Activated T-helper 1 cell treated with anti-CD3 and anti-CD28 coated beads, Interleukin-12 subunit alpha, Interleukin-12 subunit beta, Interleukin-2, Interleukin-4 antibody, amounts not matched to agents 30 ng/mL and 10 ng/mL and 1 ng/mL, durations not matched to agents 14 hours and 24 hours and 36 hours (primary cell): ENCODE measurements at places on chromosomes 5 and 9.

- no peak for DNase-seq
Observed at GRCh38 chr5:168612123-168612522, 33.0 kb upstream of the PANK3 start.

- DNase-seq: no peak
Observed at GRCh38 chr9:35960039-35960655, 2.2 kb upstream of the OR2S2 start.

GRCh38 chr9:34001298-34001697 lies 47.4 kb downstream of the UBAP2 start:
- no peak for DNase-seq

- no peak for DNase-seq
Observed at GRCh38 chr5:108615216-108615615, 132.5 kb upstream of the FER start.

DNA sequence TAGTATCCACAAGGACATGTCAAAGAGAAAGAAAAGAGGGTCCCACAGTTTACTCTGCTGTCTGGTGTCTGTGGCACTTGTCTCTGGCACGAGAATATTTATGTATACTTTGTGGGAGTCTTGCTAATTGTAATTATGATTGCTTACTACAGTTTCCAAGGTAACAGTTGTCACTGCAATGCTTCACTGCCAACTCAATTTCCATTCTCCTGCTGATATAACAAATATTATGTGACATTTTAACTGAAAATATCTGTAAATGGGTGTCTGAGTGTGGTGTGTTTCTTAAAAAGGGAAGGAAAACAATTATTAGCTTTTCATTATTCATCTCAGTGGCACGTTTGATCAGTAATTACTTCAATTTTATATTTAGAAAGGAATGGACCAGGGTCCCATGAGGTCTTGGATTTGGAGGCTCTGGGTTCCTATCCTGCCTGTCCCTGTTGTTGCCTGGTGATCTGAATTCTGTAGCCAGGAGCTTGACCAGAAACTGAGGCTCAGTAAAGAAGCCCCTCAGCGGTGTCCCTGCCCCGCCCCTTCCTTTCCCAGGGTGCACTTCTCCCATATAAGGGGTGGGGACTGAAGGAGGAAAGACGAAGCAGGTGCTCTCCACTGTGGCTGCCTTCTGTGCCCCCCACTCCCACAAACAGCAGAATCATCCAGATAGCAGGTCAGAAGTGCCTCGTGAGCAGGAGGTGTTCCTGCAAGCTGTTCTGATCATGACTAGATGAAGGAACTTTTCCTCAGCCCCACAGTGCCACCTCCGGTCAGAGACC lies 137.3 kb upstream of the KIF2A start:
- DNase-seq: no peak

DNA sequence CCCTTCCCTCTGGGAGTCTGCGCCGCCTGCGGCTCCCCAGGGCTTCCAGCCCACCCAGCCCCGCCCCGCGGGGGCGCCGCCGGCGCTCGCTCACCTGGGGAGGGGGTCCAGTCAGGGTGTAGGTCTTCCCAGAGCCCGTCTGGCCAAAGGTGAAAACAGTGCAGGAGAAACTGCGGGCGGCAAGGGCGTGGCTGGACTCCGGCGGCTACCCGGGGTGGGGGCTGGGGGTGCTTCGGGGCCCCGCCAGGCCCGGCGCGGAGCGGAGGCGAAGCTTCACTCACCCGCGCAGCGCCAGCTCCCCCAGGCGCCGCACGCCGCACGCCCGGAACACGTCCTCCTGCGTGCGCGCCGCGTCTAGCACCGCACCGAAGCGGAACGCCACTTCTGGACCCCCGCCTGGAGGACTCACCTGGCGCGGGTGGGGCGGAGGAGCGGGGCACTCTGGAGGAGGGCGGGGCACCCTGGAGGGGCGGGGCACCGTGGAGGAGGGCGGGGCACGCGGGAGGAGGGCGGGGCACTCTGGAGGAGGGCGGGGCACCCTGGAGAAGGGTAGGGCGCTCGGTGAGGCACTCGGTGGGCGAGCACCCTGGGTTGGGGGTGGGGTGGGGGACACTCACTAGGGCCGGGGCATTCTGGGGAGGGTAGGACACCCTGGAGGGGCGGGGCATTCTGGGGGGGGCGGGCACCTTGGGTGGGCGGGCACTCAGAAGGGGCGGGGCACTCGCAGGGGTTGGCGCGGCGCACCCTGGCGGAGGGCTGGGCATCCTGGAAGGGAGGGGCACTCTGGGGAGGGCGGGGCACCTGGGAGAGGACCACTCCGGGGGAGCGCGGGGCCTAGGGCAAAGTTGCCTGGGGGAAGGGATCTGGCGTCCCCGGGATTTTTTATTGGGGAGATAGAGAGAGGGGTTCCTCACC lies 814 bp downstream of the KIF12 start:
- no peak for DNase-seq

- DNase-seq: no peak
Observed at GRCh38 chr5:151799407-151799806, 27.7 kb downstream of the G3BP1 start.

- DNase-seq: no peak
Observed at GRCh38 chr9:90960941-90961340, 159.3 kb downstream of the SYK start.

DNA sequence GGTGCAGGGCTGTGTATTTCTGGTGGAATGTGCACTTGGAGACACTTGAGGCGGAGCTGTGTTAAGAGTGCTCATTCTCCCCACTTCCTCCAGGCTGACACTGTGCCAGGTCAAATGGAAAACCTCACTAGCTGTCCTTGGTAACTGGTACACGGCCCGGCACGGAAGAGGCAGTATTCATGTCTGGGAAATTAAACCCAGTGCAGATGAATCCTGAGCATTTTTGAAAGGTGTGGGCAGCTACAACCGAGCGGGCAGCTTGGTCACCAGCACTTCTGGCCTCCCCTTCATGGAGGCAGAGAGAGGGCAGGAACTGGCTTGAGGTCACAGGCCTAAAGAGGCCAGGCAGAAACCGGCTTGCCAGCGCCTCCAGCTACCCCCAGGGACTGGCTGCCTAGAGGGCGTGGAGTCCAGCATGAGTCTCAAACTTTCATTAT lies 1.6 kb downstream of the CLPTM1L start:
- no peak for DNase-seq

DNA sequence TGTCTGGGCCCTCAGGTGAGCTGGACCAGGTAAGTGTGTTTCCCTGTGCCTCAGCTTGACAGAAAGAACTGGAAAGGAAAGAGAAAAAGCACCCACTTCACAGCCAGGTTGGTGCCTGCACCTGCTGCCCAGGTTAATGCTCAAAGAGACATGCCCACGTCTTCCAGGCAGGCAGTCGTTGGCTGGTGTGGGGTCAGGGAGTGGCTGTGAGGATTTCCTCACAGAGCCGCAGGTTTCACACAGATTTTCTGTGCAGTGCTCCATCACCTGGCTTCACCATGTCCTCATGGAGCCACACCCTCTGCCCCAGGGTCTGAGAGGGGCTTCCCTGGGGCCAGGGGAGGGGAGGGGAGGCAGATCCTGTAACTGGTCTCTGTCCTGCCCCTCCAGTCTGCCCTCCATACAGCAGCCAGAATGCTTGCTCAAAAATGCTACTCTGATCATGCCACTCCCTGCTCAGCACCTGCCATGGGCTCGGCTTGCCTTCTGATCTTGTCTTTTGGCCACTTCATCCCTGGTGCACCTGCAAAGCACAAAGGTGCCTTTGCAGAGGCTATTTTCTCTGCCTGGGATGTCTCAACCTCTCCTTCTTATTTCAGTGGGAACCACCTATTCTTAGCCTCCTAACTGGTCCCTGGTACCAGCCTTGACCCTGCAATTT lies 82.5 kb upstream of the UBTD2 start:
- DNase-seq: no peak

DNA sequence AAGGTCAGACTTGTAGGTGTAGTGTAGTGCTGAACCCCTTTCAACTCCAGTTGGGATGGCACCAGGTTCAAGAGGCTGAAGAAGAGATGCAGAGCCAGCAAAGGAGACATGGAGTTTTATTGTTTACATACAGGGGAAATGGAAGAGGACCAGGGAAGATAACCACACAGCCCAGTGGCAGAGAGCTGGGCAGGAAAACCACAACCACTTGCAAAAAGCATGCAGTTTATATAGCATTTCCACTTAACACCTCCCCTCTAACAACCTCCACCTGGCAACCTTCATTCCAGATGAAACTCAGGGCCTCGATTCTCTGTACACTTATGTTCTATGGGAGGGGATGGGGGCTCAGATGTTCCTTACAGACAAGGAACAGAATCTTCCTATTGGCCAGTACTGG lies 56.9 kb downstream of the SNX24 start:
- no peak for DNase-seq

DNA sequence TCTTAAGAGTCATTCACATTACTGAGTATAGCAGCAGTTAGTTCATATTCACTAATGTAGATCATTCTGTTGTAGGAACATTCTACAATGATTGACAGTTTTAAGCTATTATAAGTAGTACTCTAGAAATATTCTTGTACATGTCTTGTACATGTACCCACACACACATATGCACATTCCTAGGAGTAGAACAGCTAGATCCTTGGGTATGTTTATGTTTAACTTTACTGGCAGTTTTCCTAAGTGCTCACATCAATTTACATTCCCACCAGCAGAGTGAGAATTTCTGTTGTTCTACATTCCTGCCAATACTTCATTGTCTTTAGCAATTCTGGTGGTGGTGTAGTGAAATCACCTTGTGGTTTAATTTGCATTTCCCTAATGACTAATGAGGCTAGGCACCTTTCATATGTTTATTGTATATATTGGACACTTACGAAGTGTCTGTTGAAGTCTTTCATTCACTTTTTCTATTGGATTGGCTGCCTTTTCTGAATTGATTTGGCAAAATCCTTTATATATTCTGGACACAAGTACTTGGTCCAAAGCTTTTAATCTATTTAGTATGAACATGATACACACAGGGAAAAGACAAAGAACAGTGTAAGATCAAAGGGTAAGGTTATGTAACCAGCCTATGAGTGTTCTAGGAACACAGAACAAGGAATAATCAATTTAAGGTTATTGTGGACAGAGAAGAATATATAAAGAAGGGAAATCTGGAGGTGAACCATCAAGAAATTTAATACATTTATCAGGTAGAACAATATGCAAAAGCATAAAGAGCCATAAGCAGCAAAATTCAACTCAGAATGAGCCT lies 95.6 kb downstream of the MLLT3 start:
- DNase-seq: no peak

- DNase-seq: no peak
Observed at GRCh38 chr5:123037104-123037418, 536 bp upstream of the PPIC start.

GRCh38 chr9:93173365-93174051 lies 10.4 kb upstream of the WNK2 start:
- DNase-seq: no peak
